Hematopoietic multipotent progenitor cell (in vitro differentiated cells): ENCODE measurements at places on chromosomes 1 and 21. TPM values are rescaled to one million over a fixed set of nuclear protein-coding genes. Genes with fewer than 3 reads are reported as not detected.

DNA sequence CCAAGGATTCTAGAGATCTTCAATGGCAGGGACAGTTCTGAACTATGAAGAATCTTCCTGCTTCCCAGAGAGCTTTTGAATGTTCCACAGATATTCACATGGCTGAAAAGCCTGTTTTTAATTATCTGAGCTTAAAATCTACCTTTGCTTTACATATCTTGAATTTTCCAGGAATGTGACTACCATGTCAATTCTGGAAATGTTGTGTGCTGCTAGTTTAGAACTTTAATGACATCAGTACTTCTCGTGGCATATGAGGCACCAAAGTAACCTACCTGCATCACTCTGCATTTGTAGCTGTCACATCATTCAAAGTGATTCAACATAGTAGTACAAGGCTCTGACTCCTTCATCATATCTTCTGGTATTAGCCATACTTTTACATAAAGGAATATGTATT, 122.7 kb upstream of the NFIA start:
- no peak for DNase-seq

DNA sequence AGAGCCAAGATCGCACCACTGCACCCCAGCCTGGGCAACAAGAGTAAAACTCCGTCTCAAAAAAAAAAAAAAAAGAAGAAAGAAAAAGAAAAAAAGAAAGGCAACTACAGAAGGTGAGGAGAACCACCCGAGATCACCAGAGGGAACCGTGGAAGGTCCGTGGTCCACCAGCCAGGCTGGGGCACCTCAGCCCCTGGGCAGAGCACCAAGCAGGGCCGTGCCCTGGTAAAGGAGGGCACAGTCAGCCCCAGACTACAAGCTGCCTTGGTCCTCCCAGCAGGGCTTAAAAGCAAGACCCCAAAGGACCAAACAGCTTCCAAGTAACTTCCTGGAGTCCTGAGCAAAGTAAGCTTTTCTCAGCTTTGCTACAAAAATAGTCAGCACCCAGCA, 8.8 kb upstream of the SAMD11 start:
- DNase-seq = no peak

DNA sequence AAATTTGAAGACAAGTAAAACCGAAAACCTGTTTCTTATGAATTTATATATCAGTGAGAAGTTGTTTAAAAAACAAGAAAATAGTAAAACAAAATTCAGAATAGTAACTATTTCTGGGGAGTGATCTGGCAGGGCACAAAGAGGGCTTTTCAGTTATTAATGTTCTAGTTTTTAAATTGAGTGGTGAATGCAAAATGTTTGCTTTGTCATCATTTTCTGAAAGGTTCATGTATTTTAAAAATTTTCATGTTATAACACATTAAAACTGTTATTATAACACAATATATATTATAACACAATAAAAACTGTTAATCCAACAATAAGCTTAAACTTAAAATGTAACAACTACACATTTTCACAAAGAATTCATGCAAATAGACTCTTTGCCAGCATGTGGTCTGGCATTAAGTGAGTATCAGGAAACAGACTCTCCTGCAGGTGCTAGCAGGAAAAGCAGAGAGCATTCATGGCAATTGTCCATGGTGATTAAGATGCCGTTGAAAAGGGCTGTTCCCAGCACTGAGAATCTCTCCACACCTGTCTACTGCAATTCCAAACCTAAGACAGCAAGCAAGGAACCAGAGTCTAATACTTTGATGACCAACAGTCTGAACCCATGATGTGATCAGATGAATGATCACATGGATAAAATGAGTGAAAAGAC, 204.9 kb downstream of the TBX15 start:
- no peak for DNase-seq

DNA sequence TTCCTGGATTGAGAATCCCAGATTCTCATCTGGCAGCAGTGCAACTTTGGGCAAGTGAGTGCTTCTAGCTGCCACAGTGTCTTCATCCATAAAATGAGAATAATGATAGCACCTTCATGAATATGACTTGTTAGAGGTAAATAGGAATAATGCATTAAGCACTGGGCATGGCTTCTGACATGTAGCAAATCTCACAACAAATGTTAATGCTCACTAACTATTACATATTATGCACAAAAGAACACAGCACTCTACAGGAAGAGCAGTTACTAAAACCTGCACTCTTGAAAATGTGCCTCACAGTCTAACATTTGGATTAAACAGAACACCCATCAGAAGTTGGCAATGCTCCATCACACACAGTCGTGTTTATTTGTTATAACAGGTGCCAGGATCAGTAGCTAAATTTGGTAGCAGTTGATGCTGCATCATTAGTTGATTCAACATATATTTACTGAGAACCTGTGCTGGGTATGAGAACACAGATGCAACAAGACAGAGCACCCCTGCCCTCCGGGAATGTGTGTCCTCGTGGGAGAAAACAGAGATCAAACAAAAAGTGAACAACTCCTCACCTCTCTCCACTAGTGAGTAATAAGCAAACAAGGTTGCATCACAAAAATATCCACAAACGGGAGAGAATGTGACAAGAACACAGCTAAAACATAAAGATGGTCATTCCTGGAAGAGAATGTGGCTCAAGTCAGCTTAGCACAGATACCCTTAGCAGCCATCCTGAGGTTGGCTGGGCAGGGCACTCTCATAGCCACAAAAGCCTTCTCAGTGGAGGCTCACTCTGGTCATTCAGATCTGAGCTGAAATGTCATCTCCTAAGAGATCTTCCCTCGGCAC, 26.2 kb upstream of the LBR start:
- DNase-seq = no peak

DNA sequence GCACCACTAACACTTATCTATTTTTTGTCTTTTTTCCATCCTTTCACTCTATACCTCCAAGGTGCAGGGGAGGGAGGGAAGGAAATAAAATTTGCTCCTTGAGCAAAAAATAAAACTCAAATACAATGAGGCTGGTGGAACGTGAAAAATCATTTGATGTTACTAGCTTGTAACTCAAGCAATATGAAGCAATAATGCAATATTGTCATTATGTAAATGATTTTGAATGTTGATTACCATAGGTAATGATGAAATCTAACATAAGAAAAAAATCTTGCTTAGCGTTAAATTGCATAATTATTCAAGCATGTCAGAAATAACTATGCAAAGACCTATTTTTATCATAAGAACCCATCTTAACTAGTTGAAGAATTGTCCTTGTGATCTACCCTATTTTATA, 277.7 kb downstream of the KCTD3 start:
- DNase-seq = no peak

- DNase-seq = no peak
These were observed 393.2 kb downstream of the RWDD3 start for GRCh38 chr1:95627244-95627643.

GRCh38 chr1:160733898-160734297, 5.1 kb upstream of the SLAMF7 start:
- no peak for DNase-seq

- DNase-seq = no peak
These were observed 39.6 kb upstream of the ADARB1 start for GRCh38 chr21:45034556-45035476.

DNA sequence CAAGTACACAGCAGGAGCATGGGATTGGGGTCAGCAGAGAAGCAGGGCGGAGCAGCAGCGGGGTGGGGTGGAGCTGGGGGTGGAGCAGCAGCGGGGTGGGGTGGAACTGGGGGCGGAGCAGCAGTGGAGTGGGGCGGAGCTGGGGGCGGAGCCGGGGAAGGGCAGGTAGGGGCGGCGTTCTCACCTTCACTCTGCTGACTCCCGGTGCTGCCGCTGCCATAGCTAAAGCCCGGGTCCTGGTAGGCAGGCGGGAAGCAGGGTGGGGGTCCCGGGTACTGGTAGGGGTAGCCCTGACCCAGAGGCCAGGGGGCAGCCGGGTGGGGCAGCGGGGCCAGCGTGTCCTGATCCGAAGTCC, 6.7 kb downstream of the TAS1R3 start:
- no peak for DNase-seq

The CNR2 gene
- 1.3 TPM for total RNA-seq

The ACTL8 gene
- under 0.01 TPM for total RNA-seq

The PRAMEF26 gene
- total RNA-seq = not detected

The FCMR gene
- 15.1 TPM for total RNA-seq

The CD52 gene
- total RNA-seq = 227 TPM

The TRPM2 gene
- 3.5 TPM for total RNA-seq

The GNG12 gene
- under 0.01 TPM for total RNA-seq

The PYHIN1 gene
- total RNA-seq = under 0.01 TPM
